NCI-H1048 (cell line): ENCODE measurements at places on chromosomes 4 and X.

DNA sequence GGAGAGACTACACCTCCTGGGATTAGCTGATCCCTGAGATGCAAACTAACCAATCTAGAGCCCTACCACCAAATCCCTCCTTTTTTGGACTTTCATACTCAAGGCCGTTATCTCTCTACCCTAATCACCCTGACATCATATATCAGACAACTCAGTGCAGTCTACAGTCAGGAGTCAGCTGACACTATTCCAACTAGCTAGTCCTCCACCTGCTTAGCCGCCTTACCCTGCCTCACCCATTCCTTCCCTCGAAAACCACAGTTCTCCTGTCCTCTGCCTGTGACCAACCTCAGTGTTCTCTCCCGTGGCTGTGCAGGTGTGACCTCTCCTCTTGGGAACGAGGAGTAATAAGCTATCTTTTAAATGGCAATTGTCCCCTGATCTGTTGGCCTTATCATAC, 1.8 kb upstream of the PPEF2 start:
- no peak for DNase-seq

DNA sequence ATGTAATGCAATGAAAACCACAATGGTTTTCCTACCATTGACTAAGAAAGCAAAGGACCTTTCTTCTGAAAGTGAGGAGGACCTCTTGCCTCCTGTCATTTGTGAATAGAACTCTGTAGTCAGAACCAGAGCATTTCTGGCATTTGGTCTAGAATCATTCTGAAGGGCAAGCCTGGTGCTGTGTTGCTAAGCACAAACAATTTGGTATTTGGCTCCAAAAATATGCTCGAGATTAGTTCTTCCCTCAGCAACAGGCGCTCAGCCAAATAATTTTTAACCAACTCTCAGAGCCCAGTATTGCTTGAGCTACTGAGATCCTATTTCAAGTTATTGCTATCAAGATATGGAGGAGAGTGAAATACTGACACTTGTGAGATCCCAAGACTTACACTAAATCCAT, 71.0 kb downstream of the SNCA start:
- no peak for DNase-seq

DNA sequence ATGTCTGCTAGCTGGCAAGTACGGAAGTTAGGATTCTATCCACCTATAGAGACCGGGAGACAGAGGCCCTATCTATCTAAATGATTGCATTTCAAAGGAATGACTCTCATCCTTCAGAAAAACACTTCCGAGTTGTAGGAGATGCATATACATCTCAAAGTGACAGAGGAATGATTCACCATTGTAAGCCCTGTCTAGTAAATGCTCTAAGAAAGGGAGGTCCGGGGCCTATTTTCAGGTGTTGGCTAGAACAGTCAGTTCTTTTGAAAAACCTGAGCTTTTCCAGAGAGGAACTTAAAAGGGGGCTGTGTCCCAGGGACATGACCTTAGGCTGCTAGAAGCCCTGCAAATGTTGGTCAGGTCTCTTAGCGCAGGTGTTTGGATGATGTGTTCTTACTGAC, 262.9 kb upstream of the IL1RAPL1 start:
- no peak for DNase-seq

GRCh38 chrX:26922278-26922677, 540.9 kb downstream of the PPP4R3C start:
- DNase-seq = no peak

GRCh38 chr4:74376888-74377483, 12.0 kb downstream of the EREG start:
- no peak for DNase-seq

GRCh38 chr4:83113429-83113786, 1.1 kb downstream of the PLAC8 start:
- no peak for DNase-seq

DNA sequence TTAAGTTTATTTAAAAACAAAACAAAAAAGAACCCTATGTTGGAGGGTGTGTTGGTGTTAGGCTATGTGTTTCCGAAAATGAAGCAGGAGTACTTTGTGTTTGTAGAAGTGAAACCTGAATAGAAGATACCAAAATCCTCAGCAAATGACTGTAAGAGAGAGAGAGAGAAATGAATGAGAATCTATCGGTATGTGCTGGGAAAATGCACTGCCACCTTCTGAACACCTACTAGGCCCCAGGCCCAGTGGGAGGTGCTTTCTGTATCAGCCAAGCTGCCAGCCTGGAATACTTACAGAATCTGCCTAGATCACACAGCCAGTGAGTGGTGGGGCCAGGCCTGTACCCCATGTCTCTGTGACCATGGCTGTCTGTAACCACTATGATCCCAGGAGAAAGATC, 14.9 kb upstream of the PIM2 start:
- DNase-seq = no peak

DNA sequence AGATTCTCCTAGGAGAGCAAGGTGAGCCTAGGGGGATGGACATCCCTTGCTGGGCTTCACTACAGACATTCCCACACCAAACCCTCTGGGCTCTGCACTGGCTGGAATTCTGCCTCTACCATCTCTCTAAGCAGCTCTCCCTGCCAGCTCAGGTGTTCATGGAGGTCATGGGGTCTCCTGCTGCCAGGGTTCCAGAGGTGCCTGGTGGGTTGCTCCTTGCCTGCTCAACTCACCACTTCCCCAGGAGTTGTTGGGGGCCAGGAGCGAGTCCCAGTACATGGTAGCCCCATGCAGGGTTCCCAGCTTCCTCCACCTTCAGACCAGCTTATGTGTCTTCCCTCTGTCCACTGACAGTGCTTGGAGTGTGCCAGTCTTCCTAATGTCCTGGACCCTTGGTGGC, 167.8 kb upstream of the PAQR3 start:
- no peak for DNase-seq

- no peak for DNase-seq
Measured at GRCh38 chrX:1205681-1206611, 6.5 kb downstream of the CRLF2 start.

GRCh38 chrX:19680580-19680979, 165.3 kb upstream of the MAP3K15 start:
- DNase-seq = no peak

DNA sequence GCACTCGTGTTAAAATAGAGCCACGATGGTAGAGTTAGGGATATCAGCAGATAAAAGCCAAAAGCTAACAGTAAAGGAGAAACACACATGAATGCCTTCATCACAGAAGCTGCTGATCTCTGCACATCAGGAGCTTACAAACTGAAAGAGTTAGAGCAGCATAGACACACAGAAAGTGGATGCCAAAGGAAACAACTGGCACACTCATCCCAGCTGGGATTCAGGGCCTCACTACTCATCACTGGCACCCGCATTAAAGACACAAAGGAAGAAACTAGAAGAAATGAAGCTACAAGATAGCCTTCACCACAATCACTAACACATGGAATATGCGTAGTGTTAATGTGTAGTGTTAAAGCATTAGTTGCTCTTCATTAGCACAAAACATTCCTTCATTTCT, 156.4 kb upstream of the TBL1X start:
- no peak for DNase-seq

DNA sequence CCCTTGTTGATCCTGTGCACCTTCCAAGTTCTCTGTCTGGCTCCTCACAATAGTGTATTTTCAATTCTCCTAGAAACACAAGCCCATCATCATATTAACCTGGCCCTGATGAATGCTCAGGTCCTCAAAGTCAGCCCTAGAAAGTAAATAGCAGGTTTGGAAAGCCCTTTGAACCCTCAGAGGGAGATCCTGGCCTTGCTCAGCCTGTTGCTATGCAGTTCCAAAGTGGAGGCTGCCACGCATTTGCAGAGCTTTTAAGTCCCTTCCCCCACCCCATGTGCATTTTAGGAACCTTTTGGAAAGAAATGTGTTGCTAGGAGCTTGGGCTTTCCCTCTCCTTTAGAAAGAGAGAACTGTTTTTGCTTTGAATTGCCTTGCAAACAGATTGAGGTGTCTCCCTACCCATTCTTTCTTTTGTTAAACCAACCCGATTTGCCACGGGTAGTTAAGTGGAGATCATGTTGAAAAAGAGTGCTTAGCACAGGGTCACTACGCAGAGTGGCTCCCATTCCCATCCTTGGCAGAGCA, 12.2 kb downstream of the MAMLD1 start:
- DNase-seq = no peak

GRCh38 chr4:26349496-26349895, 28.7 kb downstream of the RBPJ start:
- no peak for DNase-seq

- DNase-seq = no peak
Measured at GRCh38 chr4:105978684-105979296, 83.5 kb downstream of the NPNT start.

- DNase-seq = no peak
Measured at GRCh38 chr4:38728631-38729141, 54.1 kb downstream of the TLR10 start.

DNA sequence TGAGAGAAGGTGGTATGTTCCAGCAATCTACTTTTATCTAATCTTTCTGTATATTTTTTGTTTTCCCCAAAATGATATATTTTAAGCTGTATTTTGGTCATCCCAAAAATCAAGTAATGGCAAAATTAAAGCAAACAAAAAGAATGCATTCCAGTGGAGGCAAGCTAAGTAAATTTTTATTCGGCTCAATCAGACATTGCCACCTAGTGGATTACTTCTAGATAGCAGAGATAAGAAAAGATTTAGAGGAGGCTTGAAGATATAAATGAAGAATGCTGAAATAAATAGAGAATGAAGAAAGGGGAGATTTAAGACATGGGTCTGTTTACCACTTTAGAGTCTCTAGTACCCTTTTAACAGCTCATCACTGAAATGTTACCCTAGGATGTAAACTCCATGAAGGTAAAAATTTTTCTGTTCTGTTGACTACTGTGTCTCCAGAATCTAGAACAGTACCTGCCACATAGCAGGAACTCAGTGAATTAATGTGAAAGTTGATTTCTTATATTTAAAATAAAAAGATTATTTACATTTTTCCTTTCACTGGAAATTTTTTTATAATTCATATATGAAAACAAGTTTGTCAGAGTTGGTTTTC, 110.9 kb upstream of the ANK2 start:
- no peak for DNase-seq

- no peak for DNase-seq
Measured at GRCh38 chr4:88860586-88860985, 163.0 kb upstream of the NAP1L5 start.

GRCh38 chrX:151899622-151900021, 13.1 kb upstream of the MAGEA4 start:
- no peak for DNase-seq

GRCh38 chr4:54571293-54572151, 86.2 kb upstream of the KIT start:
- DNase-seq = no peak

- no peak for DNase-seq
Measured at GRCh38 chr4:5467111-5467510, 241.2 kb downstream of the EVC2 start.

GRCh38 chr4:4387531-4388310, 819 bp downstream of the NSG1 start:
- DNase-seq = no peak

- DNase-seq = no peak
Measured at GRCh38 chr4:143369552-143369951, 32.9 kb downstream of the GAB1 start.

DNA sequence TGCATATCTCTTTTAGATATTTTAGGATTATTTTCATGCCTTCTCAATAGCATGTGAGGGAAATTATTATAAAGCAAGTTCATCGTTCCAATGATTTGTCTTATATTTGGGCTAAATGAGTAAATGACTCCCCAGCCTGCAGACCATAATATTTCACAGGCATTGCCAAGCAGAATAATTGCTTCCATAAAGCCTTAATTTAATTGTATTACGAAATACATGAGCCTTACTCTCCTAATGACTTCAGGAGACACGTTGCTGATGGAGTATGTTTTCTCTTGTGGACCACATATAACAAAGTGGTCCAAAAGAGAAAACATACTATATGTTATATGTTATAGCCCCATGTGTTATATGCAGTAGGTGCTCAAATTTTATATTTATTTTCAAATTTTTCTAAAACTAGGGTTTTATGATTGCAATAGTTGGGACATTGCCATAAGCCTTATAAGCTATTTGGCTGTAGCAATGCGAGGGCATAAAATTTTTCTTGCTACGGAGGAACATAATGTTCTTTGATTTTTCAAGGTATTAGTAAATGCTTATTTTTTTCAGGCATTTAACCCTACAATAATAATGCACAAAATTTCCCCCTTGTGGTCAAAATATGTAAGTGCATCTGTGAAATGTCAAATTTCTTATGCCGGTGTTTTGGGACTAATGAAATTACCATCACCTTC, 26.2 kb upstream of the TMPRSS11D start:
- no peak for DNase-seq

DNA sequence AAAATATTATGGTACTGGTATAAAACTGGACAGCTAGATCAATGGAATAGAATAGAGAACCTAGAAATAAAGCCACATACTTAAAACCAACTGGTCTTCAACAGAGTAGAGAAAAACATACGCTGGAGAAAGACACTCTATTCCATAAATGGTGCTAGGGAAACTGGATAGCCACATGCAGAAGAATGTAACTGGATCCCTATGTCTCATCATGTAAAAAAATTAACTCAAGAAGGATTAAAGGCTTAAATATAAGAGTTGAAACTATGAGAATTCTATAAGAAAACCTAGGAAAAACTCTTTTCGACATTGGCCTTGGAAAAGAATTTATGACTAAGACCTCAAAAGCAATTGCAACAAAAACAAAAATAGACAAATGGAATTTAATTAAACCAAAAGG, 114.6 kb downstream of the PCDH18 start:
- DNase-seq = no peak

DNA sequence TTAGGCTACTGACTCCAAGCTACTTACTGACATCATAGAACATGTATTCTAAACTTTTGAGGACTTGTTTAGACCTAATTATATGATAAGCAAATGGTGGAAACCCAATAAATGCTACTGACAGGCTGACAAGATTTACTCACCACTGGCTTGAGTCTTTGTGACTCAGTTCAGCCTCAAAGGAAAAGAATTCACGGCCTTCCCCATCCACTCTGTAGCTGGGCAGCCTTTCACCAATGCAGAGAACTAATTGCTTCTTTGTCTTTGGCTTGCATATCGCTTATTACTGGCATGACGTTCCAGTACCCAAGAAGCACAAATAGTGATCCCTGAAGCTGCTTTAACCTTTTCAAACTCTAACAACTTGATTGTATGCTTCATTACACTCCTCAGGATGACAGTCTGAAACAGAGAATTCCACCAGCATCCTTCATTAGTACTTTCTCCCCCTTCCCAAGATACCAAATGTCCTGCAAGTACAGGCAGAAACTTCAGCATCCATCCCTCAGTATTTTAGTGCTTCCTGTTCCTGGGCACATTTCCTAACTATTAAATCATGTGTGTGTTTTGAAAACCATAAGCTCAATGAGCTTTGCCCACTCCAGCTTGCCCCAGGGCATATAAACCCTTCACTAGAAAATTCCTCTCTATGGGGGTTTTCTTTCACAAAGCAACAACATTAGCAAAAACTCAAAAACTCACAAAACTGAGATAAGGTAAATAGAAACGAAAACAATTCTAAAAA, 298.1 kb upstream of the SLC7A11 start:
- DNase-seq = no peak
